Activated CD8-positive, alpha-beta memory T cell treated with anti-CD3 and anti-CD28 coated beads, Interleukin-2, amount 10 ng/mL, durations not matched to agents 7 days and 5 days (primary cell): ENCODE measurements at places on chromosomes 3 and 15.

- H3K4me1 ChIP-seq = peaks cover 83% of the 10 kb centered on the region
- peak overlapping the region; percentile 66 for H3K4me3 ChIP-seq
- peak overlapping the region; percentile 97 for H3K27ac ChIP-seq
- no peaks in the 10 kb centered on the region for H3K27me3 ChIP-seq
- peak; percentile 70 for DNase-seq
Observed at GRCh38 chr3:46948830-46949671, 27.5 kb downstream of the CCDC12 start.

- H3K36me3 ChIP-seq = no peaks in the 10 kb centered on the region
- H3K4me1 ChIP-seq = no peaks in the 10 kb centered on the region
- H3K4me3 ChIP-seq = no peak overlapping the region
Observed at GRCh38 chr3:110362751-110363150, 708.9 kb upstream of the NECTIN3 start.

- H3K4me1 ChIP-seq = peaks cover 50% of the 10 kb centered on the region
- H3K4me3 ChIP-seq = no peak overlapping the region
- no peak for DNase-seq
- peak overlapping the region; percentile 75 for H3K27ac ChIP-seq
- no peaks in the 10 kb centered on the region for H3K27me3 ChIP-seq
Observed at GRCh38 chr3:129226374-129226773, 23.0 kb upstream of the COPG1 start.

GRCh38 chr3:117586161-117586560 is 876.6 kb downstream of the TUSC7 start:
- H3K4me1 ChIP-seq = no peaks in the 10 kb centered on the region
- H3K27me3 ChIP-seq = no peaks in the 10 kb centered on the region
- no peak for DNase-seq
- H3K4me3 ChIP-seq = no peak overlapping the region
- no peak overlapping the region for H3K27ac ChIP-seq

GRCh38 chr3:51386852-51387229 is 1.8 kb downstream of the MANF start:
- peaks cover 62% of the 10 kb centered on the region for H3K4me1 ChIP-seq
- H3K27me3 ChIP-seq = no peaks in the 10 kb centered on the region
- DNase-seq = no peak
- peaks cover 32% of the 10 kb centered on the region for H3K36me3 ChIP-seq
- H3K27ac ChIP-seq = peak overlapping the region; percentile 94

DNA sequence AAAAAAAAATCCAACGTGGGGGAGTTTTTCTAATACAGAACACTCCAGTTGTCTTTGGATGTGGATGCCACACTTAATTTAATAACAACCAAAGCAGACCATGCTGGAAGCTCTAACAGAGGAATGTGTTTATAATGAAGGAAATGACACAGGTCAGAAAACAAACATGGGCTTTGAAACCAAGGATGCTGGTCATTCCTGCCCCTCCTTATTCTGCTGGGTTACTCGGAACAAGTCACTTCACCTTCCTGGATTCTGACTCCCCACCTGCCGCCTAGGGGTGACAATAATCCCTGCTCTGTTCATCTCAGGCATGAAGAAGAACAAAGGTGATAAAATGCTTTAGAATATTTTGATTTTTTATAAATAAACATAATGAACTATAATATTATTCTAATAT is 240.9 kb upstream of the ADAMTS9 start:
- no peaks in the 10 kb centered on the region for H3K27me3 ChIP-seq
- no peaks in the 10 kb centered on the region for H3K36me3 ChIP-seq
- no peak for DNase-seq
- no peak overlapping the region for H3K4me3 ChIP-seq

DNA sequence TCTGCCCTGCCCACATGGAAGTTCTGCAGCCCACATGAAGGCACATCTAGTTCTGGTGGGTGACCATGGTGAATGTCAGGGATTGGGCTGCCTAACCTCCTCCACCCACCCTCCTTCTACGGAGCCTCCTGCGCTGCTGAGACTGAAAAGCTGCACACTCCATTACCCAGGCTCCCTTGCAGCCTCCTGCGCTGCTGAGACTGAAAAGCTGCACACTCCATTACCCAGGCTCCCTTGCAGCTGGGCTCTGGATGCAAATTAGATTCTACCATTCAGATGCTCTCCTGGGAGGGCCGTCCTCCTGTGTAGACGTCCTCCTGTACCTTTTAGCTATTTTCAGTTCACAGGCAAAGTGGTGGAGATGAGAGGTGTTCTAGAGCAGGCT is 32.1 kb downstream of the POMGNT2 start:
- no peaks in the 10 kb centered on the region for H3K27me3 ChIP-seq
- H3K4me1 ChIP-seq = peaks cover 3% of the 10 kb centered on the region
- peaks cover 1% of the 10 kb centered on the region for H3K36me3 ChIP-seq

- no peak overlapping the region for H3K27ac ChIP-seq
- H3K4me3 ChIP-seq = no peak overlapping the region
Observed at GRCh38 chr3:194986208-194987043, 284.5 kb downstream of the XXYLT1 start.

- H3K27me3 ChIP-seq = no peaks in the 10 kb centered on the region
- peak; percentile 92 for DNase-seq
- H3K4me3 ChIP-seq = no peak overlapping the region
- H3K4me1 ChIP-seq = peaks cover 33% of the 10 kb centered on the region
- H3K27ac ChIP-seq = no peak overlapping the region
Observed at GRCh38 chr3:20054549-20054987, 14.3 kb downstream of the KAT2B start.

DNA sequence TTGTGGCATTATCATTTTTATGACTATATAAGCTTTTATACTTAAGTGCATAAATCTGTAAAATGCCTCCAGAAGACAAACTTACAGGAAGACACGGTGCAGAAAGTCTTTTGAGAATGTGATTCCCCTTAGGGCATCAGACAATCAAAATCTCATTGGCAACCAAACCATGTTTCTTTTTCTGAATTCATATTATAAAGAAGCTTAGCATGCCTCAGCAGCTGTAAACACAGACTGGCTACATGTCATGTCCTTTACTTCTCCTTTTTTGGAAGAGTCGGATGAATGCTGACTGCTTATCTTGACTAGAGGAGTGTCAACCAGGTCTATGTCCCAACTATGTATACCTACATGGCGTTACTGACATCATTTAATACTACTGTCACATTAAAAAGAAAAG is 150.1 kb downstream of the PLD1 start:
- H3K36me3 ChIP-seq = no peaks in the 10 kb centered on the region
- peaks cover 23% of the 10 kb centered on the region for H3K27me3 ChIP-seq
- DNase-seq = no peak

DNA sequence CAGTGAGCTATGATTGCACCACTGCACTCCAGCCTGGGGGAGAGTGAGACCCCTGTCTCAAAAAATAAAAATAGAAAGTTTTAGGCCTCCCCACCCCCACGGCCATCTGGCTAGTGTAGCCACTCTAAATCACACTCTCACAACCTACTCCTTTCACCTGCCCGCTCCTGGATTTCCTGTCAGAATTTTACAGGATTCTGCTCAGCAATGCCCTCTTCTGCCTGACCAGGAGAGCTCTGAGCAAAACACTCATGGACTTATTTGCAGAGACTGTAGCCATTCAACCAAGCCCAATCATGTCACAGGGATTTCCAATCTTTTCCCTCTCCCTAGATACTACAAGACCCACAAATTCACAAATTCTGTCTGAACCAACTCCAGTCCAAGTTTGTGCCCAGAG is 242.6 kb upstream of the TPRG1 start:
- no peaks in the 10 kb centered on the region for H3K27me3 ChIP-seq
- no peak overlapping the region for H3K27ac ChIP-seq
- no peaks in the 10 kb centered on the region for H3K36me3 ChIP-seq
- no peak overlapping the region for H3K4me3 ChIP-seq
- no peak for DNase-seq

DNA sequence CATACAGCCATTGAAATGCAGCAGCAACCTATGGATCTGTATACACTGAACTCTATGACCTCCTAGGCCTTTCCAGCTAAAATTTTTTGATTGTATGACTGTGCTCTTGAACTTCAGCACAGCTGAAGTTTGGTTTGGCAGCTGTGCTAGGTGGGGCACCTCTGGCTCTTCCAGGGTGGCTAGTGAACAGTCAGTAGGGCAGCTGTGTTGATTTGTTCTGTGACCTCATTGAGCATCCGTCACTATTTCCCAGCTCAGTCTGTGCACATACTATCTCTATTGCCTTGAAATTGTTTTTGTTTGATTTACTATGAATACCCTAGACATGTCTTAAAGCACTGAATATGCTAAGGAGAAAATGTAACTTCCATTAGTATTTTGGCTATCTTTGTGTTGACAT is 363.2 kb upstream of the NAALADL2 start:
- no peaks in the 10 kb centered on the region for H3K27me3 ChIP-seq
- H3K4me3 ChIP-seq = no peak overlapping the region
- no peak overlapping the region for H3K27ac ChIP-seq
- H3K36me3 ChIP-seq = no peaks in the 10 kb centered on the region

- peaks cover 8% of the 10 kb centered on the region for H3K4me1 ChIP-seq
- no peak overlapping the region for H3K4me3 ChIP-seq
- H3K36me3 ChIP-seq = no peaks in the 10 kb centered on the region
- peaks cover 73% of the 10 kb centered on the region for H3K27me3 ChIP-seq
Observed at GRCh38 chr15:78343276-78344060, 3.3 kb downstream of the CRABP1 start.
